ENCODE measurements at places on chromosomes 13 and 19.

- DNase-seq = no peak
Measured at GRCh38 chr19:33393286-33394005, 19.9 kb downstream of the CEBPG start.

DNA sequence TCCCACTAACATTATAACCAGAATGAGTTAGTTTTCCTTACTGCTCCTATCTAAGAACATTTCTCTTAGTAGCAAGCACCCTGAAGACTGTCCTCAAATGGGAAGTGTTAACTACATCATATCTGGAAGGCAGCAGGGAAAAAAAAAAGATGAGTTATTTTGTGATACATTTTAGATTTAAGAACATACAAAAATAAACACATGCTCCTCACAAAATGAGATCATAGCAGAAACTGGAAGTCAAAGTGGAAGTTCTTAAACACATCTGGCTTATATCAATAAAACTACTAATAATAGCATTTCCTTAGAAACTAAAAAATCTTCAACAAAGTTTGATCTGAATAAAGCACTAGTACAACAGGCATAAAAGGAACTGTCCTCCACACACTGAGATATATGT, 70.4 kb downstream of the SLITRK6 start:
- DNase-seq = no peak

GRCh38 chr13:75220861-75221260, 261.1 kb downstream of the TBC1D4 start:
- DNase-seq = no peak

GRCh38 chr13:67493835-67494234, 263.7 kb upstream of the PCDH9 start:
- DNase-seq = no peak

- DNase-seq = no peak
Measured at GRCh38 chr19:11539495-11540365, 1.1 kb downstream of the CNN1 start.

DNA sequence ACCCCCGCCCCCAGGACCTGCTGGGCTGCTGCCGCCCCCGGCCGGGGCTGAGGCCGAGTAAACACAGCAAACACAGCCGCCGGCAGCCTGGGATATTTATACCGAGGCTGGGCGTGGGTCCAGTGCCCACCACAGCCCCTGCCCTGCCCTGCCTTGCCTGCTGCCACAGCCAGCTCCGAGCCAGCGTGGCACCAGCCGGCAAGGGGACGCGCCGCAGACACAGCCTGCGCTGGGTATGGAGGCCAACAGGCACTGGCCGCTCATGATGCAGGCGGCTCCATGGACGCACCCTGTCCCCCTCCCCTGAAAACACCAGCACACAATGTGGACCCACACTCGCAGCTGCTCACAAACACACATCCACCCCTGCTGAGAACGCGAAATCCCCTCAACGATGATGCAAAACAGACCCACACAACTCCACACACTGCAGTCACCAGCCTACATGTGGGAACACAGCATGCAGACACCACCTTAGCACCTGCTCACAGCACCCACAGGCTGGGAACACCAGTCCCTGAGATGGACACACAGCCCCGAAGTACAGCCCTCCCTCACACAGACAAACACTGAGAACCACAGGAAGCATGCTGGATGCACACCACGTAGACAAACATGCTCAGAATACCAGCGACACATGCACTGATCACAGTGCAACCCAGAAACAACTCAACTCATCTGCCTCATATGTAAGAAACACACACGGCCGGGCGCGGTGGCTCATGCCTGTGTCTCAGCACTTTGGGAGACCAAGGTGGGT, 16.2 kb downstream of the CCDC97 start:
- peak; percentile 82 for DNase-seq

DNA sequence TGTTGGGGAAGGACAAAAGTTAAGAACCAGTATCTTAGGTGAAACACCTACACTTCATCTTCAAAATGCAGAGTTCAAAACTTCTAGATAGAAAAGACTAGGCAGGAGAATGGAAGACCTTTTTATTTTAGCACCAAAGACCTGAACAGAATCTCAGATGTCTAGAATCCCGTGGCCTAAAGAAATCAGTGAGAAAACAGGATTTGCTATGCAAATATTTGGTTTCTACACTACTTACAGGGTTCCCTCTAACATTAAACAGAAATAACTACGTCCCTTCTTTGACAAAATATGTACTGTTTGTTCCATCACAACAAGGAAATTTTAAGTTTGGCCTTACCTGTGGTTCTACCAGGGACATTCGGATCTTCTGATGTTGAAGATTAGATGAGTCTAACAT, 21.5 kb downstream of the DIS3 start:
- DNase-seq = no peak

DNA sequence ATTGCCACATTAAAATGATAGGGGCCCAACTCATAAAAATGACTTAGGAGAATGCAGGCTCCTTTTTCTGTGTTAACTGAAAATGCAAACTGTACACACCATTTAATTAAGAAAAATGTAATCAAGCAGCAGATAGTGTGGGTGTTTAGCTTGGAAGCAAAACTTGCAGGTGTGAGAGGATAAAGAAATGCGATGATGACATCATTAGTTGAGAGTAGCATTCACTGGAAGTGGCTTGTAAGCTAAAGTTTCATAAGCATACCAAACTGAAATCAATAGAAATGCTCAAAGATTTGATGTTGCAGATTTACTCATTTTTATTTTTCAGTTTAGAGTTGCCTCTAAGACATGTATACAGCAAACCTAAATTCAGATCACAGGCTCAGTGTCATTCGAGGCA, 86.6 kb downstream of the PRR20E start:
- DNase-seq = no peak

- DNase-seq = peak; percentile 68
Measured at GRCh38 chr19:56333506-56333905, 18.9 kb upstream of the ZSCAN5A start.

DNA sequence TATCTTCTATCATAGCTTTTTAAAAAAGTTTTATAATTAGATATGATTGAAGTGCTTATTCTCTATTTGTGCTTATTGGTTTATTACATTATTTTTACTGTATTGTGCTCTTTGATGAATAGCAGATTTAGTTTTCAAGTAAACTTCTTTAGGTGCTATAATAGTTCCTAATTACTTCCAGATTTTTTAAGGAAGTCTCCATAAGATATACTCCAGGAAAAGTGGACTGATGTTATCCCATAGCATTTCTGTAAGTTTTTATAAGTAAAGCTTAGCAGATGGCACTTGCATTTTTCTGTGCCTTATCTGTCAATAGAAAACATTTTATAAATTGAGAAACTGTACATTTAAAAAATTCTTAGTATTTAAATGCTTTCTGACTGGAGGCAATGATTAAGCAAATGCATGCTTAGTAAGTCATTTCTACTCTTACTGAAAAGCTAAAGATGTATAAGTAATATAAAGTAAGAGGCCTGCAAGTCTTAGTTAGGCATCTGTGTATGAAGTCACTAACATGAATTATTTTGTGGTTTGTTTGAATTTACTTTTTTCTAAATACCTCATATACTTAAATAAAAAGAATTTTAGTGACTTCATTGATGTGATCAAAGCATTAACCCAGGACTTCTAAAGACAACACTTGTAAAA, 182.8 kb downstream of the MAB21L1 start:
- DNase-seq = no peak

DNA sequence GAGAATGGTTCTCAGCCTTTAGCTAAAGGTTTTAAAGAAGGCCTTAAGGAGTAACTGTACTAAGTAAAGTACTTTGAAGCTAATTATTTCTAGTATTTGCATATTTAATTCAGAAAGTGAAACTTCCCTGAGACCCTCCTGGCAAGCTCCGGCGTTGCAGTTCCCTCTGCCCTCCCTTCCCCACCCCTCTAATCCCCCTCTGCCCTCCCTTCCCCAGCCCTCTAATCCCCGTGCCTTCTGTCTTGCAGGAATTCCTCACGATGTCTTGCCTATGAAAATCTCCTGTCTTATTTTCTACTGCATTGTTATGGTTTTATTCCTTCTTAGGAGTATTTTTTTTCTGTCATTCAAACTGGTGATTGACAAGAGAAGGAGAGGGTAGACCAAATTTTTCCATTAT, 236.9 kb downstream of the COL4A1 start:
- DNase-seq = no peak

- DNase-seq = no peak
Measured at GRCh38 chr13:42575938-42576337, 2.0 kb downstream of the TNFSF11 start.

GRCh38 chr13:91141543-91142061, 205.9 kb upstream of the MIR17HG start:
- DNase-seq = no peak

DNA sequence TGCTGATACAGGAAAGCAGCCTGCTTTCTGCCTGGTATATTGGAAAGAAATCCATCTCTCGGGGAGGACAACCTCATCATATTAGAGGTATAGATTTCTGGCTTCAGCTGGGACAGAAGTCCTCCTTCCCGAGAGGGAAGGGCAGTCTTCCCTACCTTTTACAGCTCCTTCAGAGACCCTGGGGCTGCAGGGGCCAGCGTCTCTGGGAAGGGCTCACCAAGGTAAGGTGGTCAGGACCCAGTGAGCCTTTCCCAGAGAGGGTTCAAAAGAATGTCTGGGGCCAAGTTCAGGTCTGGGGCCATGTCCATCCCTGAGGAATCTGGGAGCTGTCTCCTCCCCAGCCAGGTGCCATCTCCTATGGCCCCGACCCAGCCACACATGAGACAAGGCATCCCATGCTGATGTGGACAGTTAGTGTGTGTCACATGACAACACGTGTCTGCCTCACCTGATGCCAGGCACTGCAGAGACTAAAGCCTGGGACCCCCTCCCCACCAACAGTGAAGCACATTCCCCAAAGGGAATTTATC, 136.4 kb downstream of the URI1 start:
- DNase-seq = no peak

All from B cell (primary cell).